ENCODE measurements at places on chromosomes 7 and 10. TPM values are rescaled to one million over a fixed set of nuclear protein-coding genes. Genes with fewer than 3 reads are reported as not detected.

The LRIT1 gene
- total RNA-seq, result not detected

GRCh38 chr10:69878038-69878437 is 76.3 kb downstream of the COL13A1 start:
- DNase-seq, result no peak

The ASAH2 gene
- 5.4 TPM for total RNA-seq

The CALCR gene
- total RNA-seq, result 0.10 TPM

- no peak for DNase-seq
Observed at GRCh38 chr7:112462236-112462635, 12.0 kb downstream of the IFRD1 start.

DNA sequence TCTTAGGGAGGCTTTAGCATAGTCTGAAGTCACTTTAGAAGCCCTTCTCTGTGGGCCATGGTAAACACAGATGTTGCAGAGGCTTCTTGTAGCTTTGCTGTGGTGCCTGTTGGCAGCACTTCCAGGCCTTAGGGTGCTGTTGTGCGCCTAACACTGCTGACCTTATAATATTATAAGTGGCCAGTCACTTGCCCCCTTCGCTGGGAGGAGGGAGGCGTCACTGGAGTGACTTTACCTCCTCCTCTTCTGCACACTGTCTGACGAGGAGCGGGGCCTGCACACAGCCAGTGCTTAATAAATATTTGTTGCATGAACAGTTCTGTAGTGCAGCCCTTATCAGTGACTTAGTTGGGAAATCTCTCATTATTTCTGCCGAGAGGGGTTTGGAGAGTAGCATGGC is 63.3 kb downstream of the WDR37 start:
- no peak for DNase-seq

- no peak for DNase-seq
Observed at GRCh38 chr7:34081935-34082334, 176.6 kb downstream of the BMPER start.

The SPDYE16 gene
- total RNA-seq, result 0.51 TPM

The RPEL1 gene
- total RNA-seq, result not detected

The LRRC17 gene
- total RNA-seq, result 1.5 TPM

DNA sequence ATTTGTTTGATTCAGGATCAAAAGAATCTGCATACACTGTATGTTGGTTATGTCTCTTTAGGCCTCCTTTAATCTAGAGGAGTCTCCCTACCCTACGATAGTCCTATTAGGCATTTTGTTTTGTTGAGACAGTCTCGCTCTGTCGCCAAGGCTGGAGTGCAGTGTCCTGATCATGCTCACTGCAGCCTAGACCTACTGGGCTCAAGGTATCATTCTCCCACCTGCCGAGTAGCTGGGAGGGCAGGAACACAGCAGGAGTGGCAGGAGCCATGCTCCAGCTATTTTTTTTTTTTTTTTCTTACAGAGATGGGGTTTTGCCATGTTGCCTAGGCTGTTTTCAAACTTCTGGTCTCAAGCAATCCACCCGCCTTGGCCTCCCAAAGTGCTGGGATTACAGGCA is 123.0 kb upstream of the DKK1 start:
- DNase-seq, result no peak

The PHKG1 gene
- not detected for total RNA-seq

The SVIL gene
- 171 TPM for total RNA-seq

GRCh38 chr10:34786464-34786863 is 28.6 kb downstream of the PARD3 start:
- no peak for DNase-seq

DNA sequence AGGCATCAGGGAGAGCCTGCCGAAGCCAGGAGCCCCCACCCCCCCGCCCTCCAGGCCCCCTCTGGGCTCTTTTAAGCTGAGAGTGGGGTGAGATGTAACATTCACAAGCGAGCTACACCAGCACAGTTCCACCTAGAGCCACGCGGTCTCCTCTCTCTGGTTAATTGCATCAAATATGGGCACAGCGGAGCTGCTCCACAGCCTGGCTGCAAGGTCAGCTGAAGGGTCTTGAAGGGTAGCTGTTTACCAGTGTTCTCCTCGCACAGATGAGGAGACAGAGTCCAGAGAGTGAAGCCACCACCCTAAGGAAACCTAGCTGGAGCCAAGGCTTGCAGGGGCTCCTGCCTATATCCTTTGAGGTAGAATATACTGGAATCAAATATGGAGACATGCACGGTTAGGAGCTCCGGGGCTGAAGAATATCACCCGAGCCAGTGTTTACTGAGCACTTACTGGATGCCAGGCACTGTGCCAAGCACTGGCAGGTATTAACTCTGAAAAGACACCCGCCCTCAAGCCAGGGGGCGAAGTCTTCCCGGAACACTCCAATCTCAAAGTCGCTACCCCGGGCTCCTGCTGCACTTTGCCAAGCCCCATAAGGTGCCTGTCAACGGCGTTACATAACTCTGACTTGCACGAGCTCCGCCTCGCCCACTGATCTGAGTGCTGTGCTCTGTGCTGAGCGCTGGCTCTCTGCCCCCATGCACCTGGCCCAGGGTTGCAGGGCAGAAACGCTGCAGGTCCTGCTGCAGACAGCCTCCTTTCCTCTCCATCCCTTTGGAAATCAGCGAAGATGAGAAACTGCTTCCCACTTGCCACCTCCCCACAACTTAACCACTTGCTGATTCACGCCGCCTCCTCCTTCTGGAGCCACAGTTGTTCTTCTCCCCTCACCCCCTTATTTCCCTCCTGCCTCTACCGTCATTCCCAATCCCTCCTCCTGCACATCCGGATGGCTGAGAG is 5.4 kb downstream of the CHST15 start:
- no peak for DNase-seq

DNA sequence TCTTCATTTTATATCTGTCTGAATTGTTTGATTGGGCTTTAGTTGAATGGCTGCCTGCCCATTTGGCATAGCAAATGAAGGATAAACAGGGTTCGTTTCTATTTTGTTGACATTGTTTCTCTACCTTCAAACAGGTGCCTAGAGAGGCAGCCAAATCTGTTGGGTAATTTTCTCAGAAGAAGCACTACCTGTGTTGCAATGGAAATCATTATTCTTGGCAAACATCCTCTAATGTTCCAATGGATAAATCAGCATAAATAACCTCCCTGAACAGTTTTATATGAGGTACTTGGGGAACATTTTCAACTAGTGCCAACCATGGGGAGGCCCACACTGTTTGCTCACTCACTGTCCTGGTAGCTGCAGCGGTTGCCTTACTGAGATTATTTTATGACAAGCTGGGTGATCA is 64.4 kb upstream of the PLPP4 start:
- DNase-seq, result no peak

DNA sequence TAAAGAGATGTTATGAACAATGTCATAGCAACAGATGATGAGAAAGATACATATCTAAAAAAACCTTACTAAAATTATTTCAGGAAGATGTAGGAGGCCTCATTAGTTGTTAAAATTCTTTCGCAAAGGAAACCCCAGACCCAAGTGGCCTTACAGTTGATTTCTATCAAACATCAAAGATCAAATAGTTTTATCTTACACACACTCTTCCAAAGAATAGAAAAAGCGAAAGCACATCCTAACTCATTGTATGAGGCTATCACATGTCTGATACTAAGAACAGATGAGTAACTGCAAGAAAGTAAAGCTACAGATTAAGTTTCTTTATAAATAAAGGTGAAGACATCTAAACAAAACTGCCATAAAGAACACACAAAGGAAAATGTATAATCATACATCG is 82.9 kb upstream of the GDF10 start:
- DNase-seq, result no peak

- DNase-seq, result no peak
Observed at GRCh38 chr10:132277311-132277741, 30.4 kb downstream of the STK32C start.

The ZNF467 gene
- total RNA-seq, result 16.7 TPM

- no peak for DNase-seq
Observed at GRCh38 chr7:2100278-2101208, 132.2 kb downstream of the MAD1L1 start.

GRCh38 chr7:40059057-40059456 is 75.4 kb downstream of the MPLKIP start:
- DNase-seq, result no peak
